Left ventricle myocardium inferior (tissue), 1 donor: ENCODE measurements at places on chromosomes 5 and 9. TPM values are rescaled to one million over a fixed set of nuclear protein-coding genes. Genes with fewer than 3 reads are reported as not detected.

DNA sequence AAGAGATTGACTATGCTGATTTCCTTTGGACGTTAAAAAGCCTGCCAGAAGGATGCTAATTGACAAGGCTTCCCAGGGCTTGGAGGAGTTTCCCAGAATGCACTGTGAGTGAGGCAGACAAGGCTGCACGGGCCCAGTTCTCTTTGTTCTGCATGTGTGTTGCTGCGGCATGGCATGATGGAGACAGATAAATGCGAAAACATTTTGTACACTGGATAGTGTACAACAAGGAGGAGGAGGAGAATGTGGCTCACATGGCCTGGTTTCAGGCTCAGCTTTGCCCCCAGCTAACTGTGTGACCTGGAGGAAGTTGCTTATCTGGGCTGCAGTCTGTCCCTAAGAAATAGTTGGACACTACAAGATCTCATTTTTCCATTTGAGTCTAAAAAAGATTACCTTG, 135.5 kb upstream of the CPEB4 start:
- no peak for DNase-seq

GRCh38 chr5:30928956-30929355, 264.5 kb upstream of the CDH6 start:
- DNase-seq: no peak

DNA sequence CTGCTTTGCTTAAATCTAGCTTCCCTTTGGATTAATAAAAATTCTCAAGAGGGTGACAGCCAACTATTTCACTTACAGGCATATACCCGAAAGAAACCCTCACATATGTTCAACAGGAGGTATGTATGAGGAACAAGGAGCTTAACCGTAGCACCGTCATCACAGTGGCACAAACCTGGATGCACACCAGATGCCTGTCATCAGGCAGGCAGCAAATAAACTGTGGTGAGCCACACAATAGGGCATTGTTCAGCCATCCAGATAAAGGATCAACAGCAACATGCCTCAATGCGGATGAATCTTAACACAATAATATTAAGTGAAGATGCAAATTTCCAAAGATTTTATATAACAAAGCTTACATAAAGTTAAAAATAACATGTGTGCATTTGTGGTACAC, 5.5 kb upstream of the TNFSF15 start:
- DNase-seq: no peak

IL31RA gene
- total RNA-seq: 0.27 TPM

DNA sequence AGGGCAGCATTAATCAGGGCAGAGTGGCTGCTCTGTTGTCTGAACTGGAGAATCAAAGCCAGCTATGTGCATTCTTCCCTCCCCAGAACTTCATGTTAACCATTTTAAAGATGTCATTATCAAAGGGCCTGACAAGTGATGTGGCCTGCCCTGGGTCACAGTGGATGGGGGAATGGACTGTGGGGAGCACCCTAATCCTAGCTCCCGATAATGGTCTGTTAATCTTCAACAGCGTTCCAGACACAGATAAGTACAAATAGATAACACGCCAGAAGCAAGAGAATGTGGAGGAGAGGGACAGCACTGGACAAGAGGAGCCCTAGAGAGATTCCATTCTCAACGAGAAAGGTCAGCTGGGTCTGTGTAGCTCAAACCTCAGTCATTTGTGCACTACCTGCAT, 77.5 kb downstream of the DPYSL3 start:
- DNase-seq: no peak

HBEGF gene
- 27.2 TPM for total RNA-seq

GRCh38 chr9:112615584-112616266, 102.2 kb downstream of the INIP start:
- DNase-seq: no peak

GRCh38 chr5:53031695-53032096, 42.5 kb downstream of the ITGA2 start:
- DNase-seq: no peak

GRCh38 chr9:96219900-96220257, 82.1 kb downstream of the HSD17B3 start:
- no peak for DNase-seq

MCTP1 gene
- total RNA-seq: 7.8 TPM

DNA sequence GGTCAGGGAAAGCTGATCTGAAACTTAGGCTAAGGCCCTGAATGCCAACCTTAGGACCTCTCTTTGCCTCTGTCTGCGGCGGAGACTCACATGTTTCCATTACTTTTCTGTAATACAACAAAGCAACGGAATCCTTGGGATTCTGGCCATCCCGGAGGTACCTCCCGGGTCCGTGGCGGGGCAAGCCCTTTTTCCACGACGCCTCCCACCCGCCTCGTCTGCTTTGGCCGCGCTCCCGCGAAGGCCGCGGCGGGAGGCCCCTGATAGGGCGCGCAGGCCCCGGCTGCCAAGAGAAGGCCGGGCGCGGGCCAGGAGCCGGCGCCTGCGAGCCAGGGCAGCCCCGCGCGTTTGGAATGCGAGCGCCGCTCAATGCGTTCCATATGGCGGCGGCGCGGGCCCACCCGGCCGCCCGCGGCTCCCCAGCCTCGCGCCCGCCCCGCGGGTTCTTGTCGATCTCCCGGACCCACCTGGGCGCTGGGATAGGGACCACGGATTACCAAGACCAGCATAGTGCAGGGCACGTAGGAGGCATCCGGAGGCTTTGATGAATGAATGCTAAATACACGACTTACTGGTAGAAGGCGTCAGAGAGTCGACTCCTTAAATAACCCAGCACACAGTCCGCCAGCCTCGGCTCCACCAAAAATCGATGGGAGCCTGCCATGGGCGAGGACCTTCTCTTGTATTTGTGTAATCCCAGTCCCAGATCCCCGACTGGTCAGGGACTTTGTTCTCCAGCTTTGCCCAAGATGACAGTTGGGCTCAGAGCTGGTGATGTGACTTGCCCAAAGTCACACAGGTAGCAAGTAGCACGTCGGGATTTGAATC, 17.5 kb upstream of the PHF19 start:
- peak; percentile 61 for DNase-seq

ZNF366 gene
- 8.1 TPM for total RNA-seq

ACOT12 gene
- total RNA-seq: not detected

RPL37 gene
- total RNA-seq: 624 TPM

DNA sequence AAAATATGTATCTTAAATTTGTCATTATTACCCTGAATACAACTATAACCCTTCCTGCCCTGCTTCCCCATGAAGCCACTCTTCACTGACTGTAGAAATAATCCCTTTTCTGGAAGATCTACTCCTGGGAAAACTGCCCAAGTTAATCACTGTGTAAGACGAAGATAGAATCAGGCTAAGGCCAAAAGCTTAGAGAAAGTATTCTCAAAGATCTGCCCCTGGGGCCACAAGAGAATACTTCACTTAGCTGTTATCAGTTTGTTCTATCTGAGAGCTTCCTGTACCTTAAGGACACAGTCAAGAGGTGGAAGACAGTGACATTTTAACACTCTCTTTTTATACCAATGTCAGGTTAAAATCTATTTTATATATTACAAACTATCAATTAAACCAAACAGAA, 33.8 kb downstream of the RNF145 start:
- no peak for DNase-seq

PCYOX1L gene
- 3.2 TPM for total RNA-seq

GRCh38 chr5:7456206-7456605, 60.3 kb downstream of the ADCY2 start:
- no peak for DNase-seq

DNA sequence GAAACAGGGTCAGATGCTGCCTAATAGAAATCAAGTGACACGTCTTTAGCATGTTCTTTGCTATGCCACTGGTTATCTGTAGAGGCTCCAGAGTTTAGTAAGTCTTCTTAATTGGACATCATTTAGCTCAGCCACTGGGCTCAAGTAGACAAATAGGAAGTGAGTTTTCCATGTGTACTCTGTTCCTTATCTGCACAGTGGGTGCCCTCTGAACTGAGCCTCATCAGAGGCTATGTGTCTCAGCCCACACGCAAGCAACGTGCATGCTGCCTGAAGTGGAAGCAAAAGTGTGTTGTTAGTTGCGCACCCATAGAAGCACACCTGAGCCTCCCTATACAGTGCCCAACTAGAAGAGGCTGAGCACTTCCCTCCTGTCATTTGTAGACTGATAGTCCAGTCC, 134.7 kb downstream of the SEMA5A start:
- no peak for DNase-seq

RNF180 gene
- total RNA-seq: 12.9 TPM

MRPL36 gene
- 57.4 TPM for total RNA-seq

FAT2 gene
- total RNA-seq: not detected

GABRG2 gene
- not detected for total RNA-seq

DNA sequence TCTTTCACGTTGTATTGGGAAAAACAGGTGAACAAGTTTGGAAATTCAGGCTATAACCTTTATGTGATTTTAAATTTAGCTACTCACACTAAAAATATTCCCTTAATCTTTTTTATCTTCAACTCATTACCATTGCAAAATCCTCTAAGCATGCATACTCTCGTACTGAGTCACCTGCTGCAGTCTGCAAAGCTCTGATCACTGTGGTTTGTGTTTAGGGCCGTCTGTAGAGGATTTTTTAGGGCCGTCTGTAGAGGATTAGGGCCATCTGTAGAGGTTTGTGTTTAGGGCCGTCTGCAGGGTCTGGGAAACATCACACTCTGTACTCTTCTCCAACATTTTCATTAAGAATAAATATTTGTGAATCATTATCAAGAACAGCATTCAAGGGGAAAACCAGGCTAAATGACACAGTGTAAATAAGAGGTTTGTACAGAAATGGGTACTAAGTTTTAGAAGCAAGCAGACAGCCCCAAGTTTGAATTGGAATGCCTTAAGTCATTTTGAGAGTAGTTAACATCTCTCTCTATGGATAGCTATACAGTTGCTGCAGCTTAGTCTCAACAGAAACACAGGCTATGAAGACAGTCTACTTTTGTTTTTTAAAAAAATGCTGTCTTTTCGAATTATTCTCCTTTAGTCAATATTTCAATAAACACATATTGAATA, 155.0 kb upstream of the TSLP start:
- DNase-seq: no peak

- no peak for DNase-seq
Measured at GRCh38 chr9:15299374-15299939, 7.6 kb downstream of the TTC39B start.

SLC34A1 gene
- total RNA-seq: not detected

TAS2R1 gene
- total RNA-seq: not detected

PCDHGA4 gene
- total RNA-seq: 7.3 TPM

DNA sequence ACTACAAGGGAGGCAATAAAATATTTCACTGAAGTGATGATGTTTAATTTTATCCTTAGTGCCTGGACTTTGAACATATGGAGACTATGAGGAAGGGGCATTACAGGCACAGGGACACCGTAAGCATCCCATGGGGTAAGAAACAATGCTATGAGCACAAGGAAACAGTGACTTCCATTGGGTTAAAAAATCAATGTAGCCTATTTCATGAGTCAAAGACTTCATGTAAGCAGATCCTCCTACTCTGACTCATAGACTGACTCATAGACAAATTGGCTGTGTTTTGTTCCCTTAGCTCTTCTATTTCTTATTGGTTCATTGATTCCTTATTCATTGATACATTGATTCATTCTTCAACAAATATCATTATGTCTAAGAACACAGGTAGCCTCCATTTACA, 351.0 kb downstream of the PRELID2 start:
- no peak for DNase-seq

DNA sequence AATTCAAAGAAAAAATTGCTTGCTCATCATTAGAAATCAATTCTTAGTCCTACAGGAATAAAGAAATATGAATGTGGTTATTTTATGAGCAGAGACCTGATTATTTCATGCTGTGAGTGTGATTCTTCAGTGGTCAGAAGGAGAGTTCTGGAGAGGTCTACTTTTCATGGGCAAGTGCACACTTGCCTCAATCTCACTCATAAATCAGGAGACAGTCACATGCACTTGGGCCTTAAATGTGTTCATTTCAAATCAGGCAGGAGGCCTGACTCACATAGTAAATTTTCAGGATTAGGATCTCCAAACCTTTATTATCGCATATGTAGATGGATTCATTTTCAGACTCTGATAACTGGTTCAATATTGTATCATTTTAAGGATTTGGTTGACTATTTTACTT, 323.2 kb upstream of the CCNH start:
- DNase-seq: no peak

C9orf153 gene
- total RNA-seq: 0.38 TPM

GRCh38 chr5:5782402-5782801, 359.9 kb downstream of the ICE1 start:
- no peak for DNase-seq

GAS1 gene
- total RNA-seq: 11.0 TPM

ENTREP1 gene
- 22.1 TPM for total RNA-seq

DNA sequence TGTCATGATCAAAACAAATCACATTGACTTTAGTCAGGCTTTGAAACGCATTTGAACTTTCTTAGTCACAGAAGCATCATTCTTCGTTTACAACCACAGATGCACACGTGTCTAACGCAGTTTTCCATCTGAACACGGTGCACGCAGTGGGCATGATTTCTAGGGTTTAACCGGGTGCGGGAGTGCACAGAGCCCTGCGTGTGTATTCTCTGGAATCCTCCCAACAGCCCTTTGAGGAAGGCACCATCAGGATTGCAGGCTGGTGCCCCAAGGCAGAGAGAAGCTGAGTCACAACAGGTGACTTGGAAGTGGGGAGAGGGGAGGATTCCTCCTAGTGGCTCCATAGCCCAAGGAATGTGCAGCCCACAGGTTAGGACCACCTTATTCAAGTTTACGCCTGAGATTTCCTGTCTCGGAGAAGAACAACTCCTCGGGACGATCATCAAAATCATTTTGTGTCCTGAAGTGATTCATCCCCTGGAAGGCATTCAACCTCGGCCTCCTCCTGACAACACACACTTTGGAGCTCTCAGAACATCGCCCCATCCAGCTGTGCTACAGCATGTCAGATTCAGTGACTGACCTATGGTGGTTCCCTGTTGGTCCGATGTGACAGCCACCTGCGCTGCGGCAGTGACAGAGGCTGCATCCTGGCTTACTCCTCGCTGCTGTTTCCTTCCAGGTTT, 13.1 kb downstream of the ROPN1L start:
- no peak for DNase-seq

AGXT2 gene
- not detected for total RNA-seq

- no peak for DNase-seq
Measured at GRCh38 chr9:129464972-129465833, 155.7 kb downstream of the C9orf50 start.

MRPL41 gene
- 233 TPM for total RNA-seq

- DNase-seq: no peak
Measured at GRCh38 chr5:108661590-108662219, 86.0 kb upstream of the FER start.

GALNT10 gene
- total RNA-seq: 11.5 TPM

- no peak for DNase-seq
Measured at GRCh38 chr9:91654527-91654926, 230.9 kb upstream of the NFIL3 start.

ADRA1B gene
- total RNA-seq: 2.5 TPM
